Endodermal cell (in vitro differentiated cells): ENCODE measurements at places on chromosomes 5 and 9.

DNA sequence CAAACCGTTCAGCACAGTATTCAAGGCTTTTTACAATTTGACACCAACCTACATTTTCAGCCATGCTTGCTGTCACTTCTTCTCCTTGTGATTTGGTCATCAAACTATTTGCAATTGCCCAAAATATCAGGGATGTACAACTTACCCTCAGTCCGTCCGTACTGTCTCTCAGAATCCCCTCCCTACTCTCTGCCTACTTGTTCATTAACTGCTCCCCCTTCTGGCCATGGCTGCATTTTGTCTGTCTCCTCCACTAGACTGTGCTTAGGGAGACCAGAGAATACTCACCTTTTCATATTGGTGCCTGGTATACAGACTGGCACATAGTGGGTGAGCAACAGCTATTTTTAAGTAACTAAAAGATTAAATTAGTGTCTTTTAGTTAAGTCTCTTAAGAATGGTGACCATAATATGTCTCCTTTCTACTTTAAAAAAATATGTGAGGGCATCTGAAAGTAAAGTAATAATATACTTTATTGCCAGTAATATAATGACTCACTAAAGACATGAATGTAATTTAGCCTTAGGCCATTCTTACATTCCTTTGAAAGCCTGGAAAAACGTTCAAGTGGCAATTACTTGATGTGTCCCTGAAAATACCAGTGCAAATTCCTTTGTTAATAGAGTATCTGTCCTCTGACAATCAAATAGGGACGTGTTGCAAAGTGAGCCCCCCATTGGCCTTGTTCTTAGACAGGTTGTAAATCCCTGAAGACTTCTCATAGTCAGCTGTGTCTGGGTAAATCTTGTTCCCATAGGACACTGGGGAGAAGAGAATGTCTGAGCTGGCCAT lies 27.8 kb downstream of the PRLR start:
- DNase-seq: peak; percentile 89

- DNase-seq: no peak
Measured at GRCh38 chr5:160324886-160325285, 12.5 kb upstream of the CCNJL start.

GRCh38 chr9:135339378-135339973 lies 140.1 kb upstream of the PPP1R26 start:
- DNase-seq: peak; percentile 51

DNA sequence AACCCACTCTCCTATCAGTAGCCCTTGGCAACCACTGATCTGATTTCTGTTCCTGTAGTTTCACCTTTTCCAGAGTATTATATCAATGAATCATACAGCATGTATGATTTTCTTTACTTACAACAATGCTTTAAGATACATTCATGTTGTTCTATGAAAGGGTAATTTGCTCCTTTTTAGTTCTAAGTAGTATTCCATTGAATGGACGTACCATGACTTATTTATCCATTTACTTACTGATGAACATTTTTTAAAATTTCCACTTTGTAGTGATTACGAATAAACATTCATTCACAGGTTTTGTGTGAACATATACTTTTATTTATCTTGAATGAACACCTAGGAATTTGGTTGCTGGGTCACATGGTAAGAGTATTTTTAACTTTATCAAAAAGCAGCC lies 620.8 kb downstream of the HTR1A start:
- DNase-seq: no peak

DNA sequence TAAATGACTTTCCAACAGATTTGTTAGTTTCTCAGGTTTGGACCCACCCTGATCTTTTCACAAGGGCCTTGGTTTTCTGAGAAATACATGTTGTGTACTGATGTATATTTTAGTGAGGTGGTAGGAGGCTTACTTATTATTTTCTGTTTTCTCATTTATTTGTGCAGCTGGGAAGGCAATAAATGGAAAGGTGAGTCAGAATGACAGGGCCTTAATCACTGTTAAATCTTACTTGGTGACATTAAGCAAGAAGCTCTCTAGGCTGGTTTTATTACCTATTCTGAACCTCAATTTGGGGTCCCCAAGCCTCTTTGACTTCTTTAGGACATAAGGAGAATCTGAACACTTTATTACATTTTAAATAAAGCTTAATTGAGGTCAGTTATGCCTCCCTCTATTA lies 214.0 kb upstream of the DAB2 start:
- no peak for DNase-seq

- no peak for DNase-seq
Measured at GRCh38 chr5:32018476-32019436, 155.4 kb downstream of the GOLPH3 start.

GRCh38 chr5:132807163-132807838 lies 5.8 kb upstream of the SOWAHA start:
- DNase-seq: peak; percentile 88

GRCh38 chr5:175627739-175628138 lies 30.1 kb upstream of the HRH2 start:
- no peak for DNase-seq

- DNase-seq: no peak
Measured at GRCh38 chr9:119268985-119269384, 100.2 kb downstream of the BRINP1 start.

GRCh38 chr5:142327111-142327842 lies 2.5 kb upstream of the SPRY4 start:
- DNase-seq: peak; percentile 79

DNA sequence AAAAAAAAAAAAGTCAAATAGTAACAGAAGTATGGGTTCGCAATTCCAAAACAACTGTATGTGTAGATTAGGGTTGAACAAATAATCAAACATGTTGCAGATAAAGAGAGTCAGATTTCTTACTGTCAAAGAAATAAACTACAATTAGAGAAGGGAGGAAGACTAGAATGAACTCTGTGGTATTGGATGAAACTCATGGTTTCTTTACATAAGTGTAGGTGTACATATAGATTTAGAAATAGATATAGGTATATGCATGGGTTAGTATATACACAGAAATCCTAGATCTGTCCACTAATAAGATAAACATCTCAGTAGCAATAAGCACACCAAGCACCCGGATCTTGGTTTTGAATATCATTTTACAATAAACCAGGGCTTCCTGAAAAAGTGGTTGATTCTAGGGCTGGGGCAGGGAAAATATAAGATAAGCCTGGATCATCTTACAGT lies 21.3 kb downstream of the DTWD2 start:
- DNase-seq: no peak

GRCh38 chr5:119435436-119436132 lies 16.7 kb upstream of the HSD17B4 start:
- DNase-seq: peak; percentile 92

GRCh38 chr9:99824378-99825171 lies 2.9 kb downstream of the NR4A3 start:
- DNase-seq: peak; percentile 93

DNA sequence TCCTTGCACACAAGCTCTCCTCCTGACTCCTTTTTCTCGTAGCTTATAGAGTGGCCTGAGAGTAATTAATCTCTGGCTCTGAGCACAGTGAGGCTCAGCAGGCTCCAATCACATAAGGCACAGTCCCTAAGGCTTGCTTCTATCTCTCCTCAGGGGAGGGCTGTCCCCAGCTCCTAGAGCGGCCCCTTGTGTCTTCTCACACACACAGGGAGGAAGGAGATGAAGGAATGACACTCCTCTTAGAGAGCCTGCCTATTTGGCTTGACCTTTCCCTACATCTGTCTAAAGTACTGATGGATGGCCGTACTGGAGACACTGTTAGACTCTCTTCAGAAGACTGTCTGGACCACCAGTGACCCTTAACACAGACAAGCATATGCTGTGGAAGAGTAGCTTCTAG lies 12.9 kb downstream of the TAS2R1 start:
- DNase-seq: peak; percentile 73

GRCh38 chr5:171484460-171484899 lies 65.0 kb downstream of the FGF18 start:
- peak; percentile 81 for DNase-seq

- no peak for DNase-seq
Measured at GRCh38 chr9:130425741-130426466, 18.9 kb upstream of the ASS1 start.

- no peak for DNase-seq
Measured at GRCh38 chr5:85512896-85513295, 1104.8 kb upstream of the COX7C start.

DNA sequence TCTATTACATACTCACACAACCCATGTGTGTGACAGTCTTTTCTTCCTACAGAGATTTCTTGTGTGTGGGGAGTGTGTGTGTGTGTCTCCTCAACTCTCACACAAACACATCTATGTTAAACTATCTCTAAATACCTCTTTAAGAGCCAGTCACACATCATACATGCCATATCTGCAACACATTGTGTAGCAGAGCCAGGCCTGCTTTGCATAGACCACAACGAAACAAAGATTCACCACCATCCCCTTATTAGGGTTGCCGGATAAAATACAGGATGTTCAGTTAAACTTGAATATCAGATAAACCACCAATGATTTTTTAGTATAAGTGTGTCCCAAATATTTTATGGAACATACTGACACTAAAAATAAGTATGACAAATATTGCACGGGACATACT lies 2.3 kb downstream of the FAM170A start:
- no peak for DNase-seq

GRCh38 chr5:94010814-94011213 lies 269.4 kb upstream of the POU5F2 start:
- DNase-seq: no peak

DNA sequence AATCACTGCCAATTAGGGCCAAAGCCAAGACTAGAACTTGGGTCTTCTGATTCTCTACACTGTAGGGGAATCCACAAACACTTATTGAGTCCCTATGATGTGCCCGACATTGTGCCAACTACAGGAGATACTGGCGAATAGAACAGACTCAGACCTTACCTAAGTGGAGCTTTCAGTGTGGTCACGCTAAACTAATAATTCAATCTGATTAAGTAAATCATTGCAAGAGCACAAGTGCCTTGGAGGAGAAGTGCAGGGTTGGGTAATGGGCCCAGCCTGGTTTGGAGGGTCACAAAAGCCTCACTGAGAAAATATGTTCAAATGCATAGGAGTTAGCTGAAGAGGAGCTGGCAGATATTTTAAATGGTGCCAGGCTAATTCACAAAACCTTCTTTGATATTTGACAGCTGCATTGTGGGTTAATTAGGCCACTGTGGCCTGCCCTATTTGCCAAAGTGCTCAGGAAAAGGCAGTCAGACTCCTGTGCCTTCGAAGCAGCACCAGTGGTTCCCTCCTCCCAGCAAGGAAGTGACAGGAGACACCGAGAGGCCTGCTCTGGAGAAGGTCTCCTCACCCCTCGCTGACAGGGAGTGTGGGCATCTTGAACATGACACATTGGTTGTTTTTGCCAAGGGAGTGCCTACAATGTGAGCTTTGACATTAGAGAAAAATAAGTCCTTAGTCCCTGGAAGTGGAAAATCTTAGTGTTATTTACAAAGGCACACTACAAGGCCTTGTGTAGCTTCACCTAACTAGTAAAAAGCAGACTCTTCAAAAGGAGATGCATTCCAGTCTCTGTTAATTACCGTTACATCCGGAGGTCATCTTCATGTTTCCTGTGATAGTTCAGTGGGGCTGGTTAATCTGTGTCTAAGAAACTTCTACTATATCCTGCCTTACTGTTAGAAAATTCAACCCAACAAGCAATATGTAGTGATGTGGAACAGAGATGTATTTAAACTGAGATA lies 24.1 kb upstream of the TRAF1 start:
- no peak for DNase-seq

DNA sequence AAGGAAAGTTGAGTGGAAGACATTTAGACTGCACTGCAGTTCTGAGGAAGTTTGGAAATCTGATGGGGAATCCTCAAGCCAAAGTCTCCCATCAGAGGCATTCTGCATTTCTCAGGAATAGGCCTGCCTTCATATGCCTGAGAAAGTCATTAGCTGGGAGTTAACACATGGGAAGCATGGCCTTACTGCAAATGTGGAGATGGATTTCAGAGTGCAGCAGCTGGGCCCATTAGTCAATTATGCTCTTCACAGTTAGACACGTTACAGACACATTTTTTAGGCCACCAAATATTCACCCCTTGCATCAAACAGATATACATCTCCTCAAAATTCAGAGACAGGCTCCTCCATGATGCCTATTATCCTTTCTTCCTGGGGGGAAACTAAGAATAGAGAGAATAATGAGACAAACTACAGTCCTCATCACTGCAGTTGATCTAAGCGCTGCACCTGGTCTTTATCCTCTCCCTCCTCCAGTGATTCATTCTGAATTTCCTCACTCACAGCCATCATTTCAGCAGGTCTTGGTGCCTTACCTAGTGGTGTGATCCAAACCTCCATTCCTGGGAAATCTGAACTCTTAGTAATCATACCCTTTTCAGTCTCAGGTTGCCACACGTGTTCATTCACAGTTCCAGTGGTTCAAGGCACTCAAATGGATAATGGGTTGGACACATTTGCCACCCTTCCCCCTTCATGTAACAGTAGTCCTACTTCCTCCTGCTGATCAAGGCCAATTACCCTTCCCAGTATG lies 47.9 kb upstream of the PPP2CA start:
- no peak for DNase-seq

- DNase-seq: no peak
Measured at GRCh38 chr9:123129423-123129822, 96.0 kb downstream of the GPR21 start.

GRCh38 chr9:69757996-69758675 lies 1.7 kb downstream of the PTAR1 start:
- DNase-seq: no peak

DNA sequence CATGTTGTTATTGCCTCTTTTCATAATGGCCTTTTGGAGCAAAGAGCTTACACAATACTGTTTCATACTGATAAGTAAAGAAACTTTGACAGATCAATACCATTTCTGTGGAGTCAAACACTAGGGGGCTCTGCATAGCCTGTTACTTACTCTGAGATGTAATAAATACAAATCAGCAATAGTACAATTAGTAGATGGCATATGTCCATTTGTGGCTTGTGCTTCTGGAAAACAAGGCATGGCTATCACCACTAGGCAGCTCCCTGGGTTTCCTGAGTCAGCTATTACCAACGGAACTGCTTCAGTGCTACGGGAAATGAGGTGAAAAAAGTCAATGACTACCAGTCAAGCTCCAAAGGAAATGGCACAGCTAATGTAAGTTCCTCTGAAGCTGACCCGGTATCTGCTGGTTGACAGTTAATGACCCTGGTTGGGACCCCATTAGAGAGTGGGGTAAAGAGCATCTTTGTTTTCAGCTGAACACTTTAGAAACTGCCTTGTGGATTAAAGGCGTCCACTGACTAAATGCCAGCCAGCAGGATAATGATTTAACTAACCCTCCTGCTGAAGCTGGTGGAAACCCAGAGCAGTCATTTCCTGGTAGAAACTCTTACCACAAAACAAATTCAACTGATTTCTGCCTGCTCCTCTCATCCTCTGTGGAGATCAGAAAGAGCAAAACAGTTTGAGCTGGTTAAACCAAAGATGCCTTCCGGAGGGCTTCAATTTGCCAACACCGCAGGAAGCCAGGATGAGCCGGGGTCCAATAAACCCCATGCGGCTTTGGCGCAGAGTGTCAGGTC lies 69.0 kb upstream of the FAM169A start:
- DNase-seq: peak; percentile 58

- no peak for DNase-seq
Measured at GRCh38 chr5:127260686-127261085, 29.9 kb upstream of the MEGF10 start.

GRCh38 chr9:92745881-92746280 lies 18.8 kb downstream of the BICD2 start:
- no peak for DNase-seq

- DNase-seq: no peak
Measured at GRCh38 chr9:16441791-16442190, 428.7 kb downstream of the BNC2 start.
